ENCODE measurements at places on chromosomes 2 and 18. TPM values are rescaled to one million over a fixed set of nuclear protein-coding genes. Genes with fewer than 3 reads are reported as not detected.

NEU4 gene
- total RNA-seq = 36.9 TPM

NGEF gene
- 25.6 TPM for total RNA-seq

GKN1 gene
- not detected for total RNA-seq

NT5C1B gene
- total RNA-seq = not detected

C2orf80 gene
- not detected for total RNA-seq

LRRTM4 gene
- 0.32 TPM for total RNA-seq

NEB gene
- total RNA-seq = 0.89 TPM

TAF1B gene
- total RNA-seq = 13.0 TPM

DNA sequence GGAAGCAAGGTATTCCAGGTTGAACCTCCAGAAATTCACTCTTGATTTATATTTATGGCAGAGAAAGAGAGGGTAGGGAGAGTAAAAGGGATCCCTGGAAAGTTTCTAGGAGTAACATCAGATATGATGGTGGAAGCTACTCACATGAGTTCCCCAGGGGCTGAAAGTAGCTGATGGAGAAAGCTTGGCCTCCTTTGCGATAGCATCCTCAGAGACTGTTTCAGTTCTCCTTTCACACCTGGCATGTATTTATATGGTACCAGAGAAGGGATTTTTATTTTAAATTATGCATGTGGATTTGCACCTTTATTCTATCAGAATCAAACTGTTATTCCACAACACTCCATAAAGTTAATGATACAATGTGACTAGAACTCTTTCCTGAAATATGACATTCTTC lies 126.3 kb upstream of the OSR1 start:
- H3K27me3 ChIP-seq = no peaks in the 10 kb centered on the region
- DNase-seq = no peak
- H3K4me1 ChIP-seq = no peaks in the 10 kb centered on the region
- H3K4me3 ChIP-seq = no peak overlapping the region
- no peaks in the 10 kb centered on the region for H3K36me3 ChIP-seq
- H3K27ac ChIP-seq = no peak overlapping the region

DNA sequence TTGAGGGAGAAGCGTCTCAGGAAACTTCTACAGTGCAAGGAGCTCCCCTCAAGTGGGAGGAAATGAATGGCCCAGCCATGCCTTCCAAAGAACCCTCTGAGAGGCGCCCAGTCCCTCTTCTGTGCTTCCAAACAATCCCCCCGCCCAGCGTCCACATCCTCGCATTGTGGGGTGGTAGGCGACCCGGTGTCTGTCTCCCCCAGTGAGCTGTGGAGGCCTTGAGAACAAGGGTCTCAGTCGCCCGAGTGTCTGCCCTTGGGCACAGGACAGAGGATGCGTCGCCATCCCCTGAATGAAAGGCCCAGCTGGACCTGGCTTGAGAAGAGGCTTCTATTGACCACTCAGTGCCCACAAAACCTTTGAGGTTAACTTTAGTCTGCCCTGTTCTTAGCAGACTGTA lies 29.7 kb downstream of the INPP5D start:
- H3K27ac ChIP-seq = no peak overlapping the region
- no peak overlapping the region for H3K4me3 ChIP-seq
- H3K4me1 ChIP-seq = no peaks in the 10 kb centered on the region

DNA sequence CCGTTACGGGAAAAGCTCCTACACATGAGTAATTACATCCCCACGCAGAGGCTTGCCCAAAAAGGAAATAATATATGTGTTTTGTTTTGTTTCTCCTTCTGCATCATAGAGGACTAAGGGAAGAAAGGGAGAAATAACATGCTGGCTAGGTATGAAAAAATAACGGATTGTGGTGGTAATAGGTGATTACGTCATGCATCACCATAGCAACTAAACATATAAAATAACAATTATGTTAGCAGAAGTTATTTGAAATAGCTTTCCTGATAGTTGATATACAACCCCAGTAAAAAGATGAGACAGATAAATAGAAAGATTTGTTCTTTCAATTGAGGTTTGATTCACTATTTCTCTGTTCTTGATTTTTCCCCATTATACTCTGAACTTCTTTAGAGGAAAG lies 518.0 kb downstream of the ZNF516 start:
- H3K36me3 ChIP-seq = no peaks in the 10 kb centered on the region
- H3K4me1 ChIP-seq = no peaks in the 10 kb centered on the region
- no peaks in the 10 kb centered on the region for H3K27me3 ChIP-seq
- H3K27ac ChIP-seq = no peak overlapping the region
- DNase-seq = no peak
- no peak overlapping the region for H3K4me3 ChIP-seq

GRCh38 chr18:35348001-35348400 lies 3.8 kb upstream of the ZNF24 start:
- H3K27ac ChIP-seq = no peak overlapping the region
- no peaks in the 10 kb centered on the region for H3K27me3 ChIP-seq
- H3K36me3 ChIP-seq = no peaks in the 10 kb centered on the region

GRCh38 chr18:26208977-26209376 lies 17.3 kb upstream of the TAF4B start:
- no peaks in the 10 kb centered on the region for H3K27me3 ChIP-seq
- H3K4me3 ChIP-seq = no peak overlapping the region
- DNase-seq = no peak
- H3K36me3 ChIP-seq = no peaks in the 10 kb centered on the region
- no peak overlapping the region for H3K27ac ChIP-seq
- no peaks in the 10 kb centered on the region for H3K4me1 ChIP-seq

GRCh38 chr18:78659748-78660147 lies 319.9 kb upstream of the SALL3 start:
- no peaks in the 10 kb centered on the region for H3K4me1 ChIP-seq
- no peaks in the 10 kb centered on the region for H3K36me3 ChIP-seq
- H3K4me3 ChIP-seq = no peak overlapping the region
- no peak for DNase-seq
- H3K27ac ChIP-seq = no peak overlapping the region

- no peak overlapping the region for H3K4me3 ChIP-seq
- H3K27ac ChIP-seq = no peak overlapping the region
- no peaks in the 10 kb centered on the region for H3K36me3 ChIP-seq
- H3K27me3 ChIP-seq = no peaks in the 10 kb centered on the region
- peaks cover 4% of the 10 kb centered on the region for H3K4me1 ChIP-seq
These were observed 123.5 kb upstream of the HS6ST1 start for GRCh38 chr2:128442053-128442751.

- H3K36me3 ChIP-seq = no peaks in the 10 kb centered on the region
- no peaks in the 10 kb centered on the region for H3K4me1 ChIP-seq
- H3K27ac ChIP-seq = no peak overlapping the region
- no peak overlapping the region for H3K4me3 ChIP-seq
- no peaks in the 10 kb centered on the region for H3K27me3 ChIP-seq
These were observed 110.3 kb downstream of the SP3 start for GRCh38 chr2:173854840-173855239.

DNA sequence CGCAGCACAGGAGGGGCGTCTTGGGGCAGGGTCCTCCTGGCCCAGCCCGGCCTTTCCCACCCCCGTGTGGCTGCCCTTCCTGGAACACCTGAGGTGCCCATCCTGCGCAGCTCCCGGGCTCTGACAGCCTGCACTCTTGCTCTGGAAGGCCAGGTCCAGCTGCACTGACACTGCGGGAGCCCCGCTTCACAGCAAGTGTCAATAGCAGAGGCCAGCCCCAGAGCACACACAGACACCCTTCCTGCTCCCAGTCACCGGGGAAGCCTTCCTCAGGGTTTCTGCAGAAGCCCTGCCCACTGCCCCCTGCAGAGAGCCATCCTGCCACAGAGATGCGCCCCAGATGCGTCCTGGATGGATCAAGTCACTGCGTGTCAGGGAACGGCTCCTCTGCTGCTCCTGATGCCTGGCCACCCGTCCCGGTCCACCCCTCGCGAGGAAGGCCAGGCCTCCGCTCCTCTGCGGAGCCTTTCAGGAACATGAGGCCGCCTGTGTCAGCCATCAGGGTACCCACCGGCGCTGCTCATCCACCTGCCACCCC lies 519.2 kb upstream of the MYT1L start:
- DNase-seq = no peak
- no peaks in the 10 kb centered on the region for H3K36me3 ChIP-seq
- H3K27me3 ChIP-seq = no peaks in the 10 kb centered on the region
- no peaks in the 10 kb centered on the region for H3K4me1 ChIP-seq
- no peak overlapping the region for H3K4me3 ChIP-seq

DNA sequence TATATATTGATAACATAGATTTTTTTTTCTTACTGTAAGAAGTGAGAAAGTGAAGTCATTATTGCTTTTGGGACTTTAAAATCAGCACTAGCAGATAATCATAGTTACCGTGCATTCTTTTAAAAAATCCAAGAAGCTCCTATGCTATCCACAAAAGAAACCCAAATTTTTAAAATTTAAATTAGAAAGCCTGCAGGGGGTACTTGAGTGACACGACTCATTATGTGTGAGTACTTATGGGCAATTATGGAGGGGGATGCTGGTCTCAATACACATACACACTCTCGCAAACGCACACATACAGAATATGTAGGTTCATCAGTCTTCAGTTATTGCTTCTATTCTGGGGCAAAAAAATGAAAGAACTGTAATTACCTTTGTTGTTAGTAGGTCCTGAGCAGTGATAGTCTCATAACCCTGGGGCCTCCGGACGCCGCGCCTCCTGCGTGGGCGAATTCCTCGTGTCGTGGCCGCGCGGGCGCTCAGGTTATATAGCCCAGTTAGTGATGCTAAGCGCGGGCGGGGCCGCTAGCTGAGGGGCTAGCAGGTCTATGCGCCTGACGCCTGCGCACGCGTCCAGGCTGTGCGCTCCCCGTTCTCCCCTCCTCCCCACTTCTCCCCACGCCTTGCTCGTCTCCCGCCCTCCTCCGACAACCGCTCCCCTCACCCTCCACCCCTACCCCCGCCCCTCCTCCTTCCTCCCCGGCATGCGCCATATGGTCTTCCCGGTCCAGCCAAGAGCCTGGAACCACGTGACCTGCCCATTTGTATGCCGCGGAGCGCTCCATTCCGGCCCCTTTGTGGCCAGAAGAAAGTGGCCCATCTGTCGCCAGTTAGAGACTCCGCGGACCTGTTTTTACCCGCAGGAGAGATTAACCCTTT lies at the start of gene NEUROD1:
TSS of gene NEUROD1 (minus strand) at position 463 of the 882 bp plus-strand sequence. CDS start 1,657 bp downstream, outside the sequence.
- no peak within 1 kb of the TSS for H3K27ac ChIP-seq
- no peak for DNase-seq
- H3K27me3 ChIP-seq = peaks cover 72% of the 10 kb centered on the region
- H3K36me3 ChIP-seq = no peaks in the 10 kb centered on the region
- H3K4me1 ChIP-seq = no peaks in the 10 kb centered on the region

DNA sequence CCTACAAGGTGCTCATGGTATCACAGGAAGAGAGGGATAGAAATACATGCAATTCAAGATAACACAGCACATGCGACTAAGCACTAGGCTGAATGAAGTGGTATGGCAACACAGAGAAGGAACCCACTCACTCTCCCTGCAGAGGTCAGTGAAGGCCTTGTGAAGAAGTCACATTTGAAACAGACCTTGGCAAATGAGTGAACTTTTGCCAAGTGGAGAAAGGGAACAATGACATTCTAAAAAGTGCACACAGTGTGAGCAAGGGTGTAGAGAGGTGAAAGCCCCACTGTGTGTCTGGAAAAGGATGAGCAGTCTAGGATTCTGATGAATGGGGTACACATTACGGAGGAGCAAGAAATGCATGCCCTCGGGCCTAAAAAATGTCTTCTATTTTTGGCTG lies 23.3 kb downstream of the KLF7 start:
- no peaks in the 10 kb centered on the region for H3K27me3 ChIP-seq
- peak overlapping the region; percentile 59 for H3K27ac ChIP-seq
- H3K36me3 ChIP-seq = no peaks in the 10 kb centered on the region
- DNase-seq = no peak

GRCh38 chr18:3804336-3804735 lies 354.4 kb downstream of the TGIF1 start:
- H3K27me3 ChIP-seq = no peaks in the 10 kb centered on the region
- H3K4me1 ChIP-seq = no peaks in the 10 kb centered on the region
- no peak overlapping the region for H3K27ac ChIP-seq
- no peaks in the 10 kb centered on the region for H3K36me3 ChIP-seq
- no peak for DNase-seq

- peaks cover 8% of the 10 kb centered on the region for H3K4me1 ChIP-seq
- no peaks in the 10 kb centered on the region for H3K36me3 ChIP-seq
- DNase-seq = no peak
- no peaks in the 10 kb centered on the region for H3K27me3 ChIP-seq
- H3K27ac ChIP-seq = no peak overlapping the region
These were observed 27.5 kb upstream of the PRLH start for GRCh38 chr2:237538901-237539300.

DNA sequence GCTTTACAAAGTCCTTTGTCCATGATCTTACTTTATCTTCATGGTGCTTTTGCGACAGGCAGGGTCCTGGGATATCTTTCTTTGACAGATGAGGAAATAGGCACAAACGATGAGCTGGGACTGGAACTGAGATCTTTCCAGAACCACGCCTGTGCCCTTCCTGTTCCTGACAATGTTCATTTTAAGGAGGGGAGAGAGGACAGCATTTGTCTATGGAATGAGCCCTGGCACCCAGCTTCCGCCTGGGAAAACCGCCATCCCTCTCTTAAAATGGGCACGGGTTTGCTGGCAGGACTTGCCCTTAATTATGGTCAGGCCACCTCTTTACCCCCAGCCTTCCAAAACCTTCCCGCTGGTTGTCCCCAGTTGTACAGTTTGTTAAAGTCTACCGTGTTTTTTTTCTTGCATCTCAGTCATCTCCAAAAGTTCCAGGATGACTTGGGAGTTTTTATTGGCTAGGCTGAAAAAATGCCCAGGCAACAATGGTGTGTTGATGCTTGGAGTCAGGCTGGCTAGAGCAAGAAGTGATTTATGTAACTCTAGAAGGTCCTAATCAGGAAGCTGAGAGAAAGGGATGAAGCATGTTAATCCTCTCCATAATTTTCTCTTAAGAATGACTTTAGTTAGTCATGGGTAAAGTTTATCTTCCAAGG lies 264.9 kb upstream of the EPAS1 start:
- no peaks in the 10 kb centered on the region for H3K4me1 ChIP-seq
- no peak for DNase-seq
- H3K36me3 ChIP-seq = no peaks in the 10 kb centered on the region
- no peak overlapping the region for H3K4me3 ChIP-seq
- no peak overlapping the region for H3K27ac ChIP-seq

GRCh38 chr2:32937602-32938448 lies 8.9 kb upstream of the LTBP1 start:
- H3K36me3 ChIP-seq = no peaks in the 10 kb centered on the region
- no peaks in the 10 kb centered on the region for H3K4me1 ChIP-seq
- no peaks in the 10 kb centered on the region for H3K27me3 ChIP-seq

- H3K4me1 ChIP-seq = no peaks in the 10 kb centered on the region
- H3K27me3 ChIP-seq = no peaks in the 10 kb centered on the region
- H3K4me3 ChIP-seq = no peak overlapping the region
- H3K36me3 ChIP-seq = no peaks in the 10 kb centered on the region
- DNase-seq = no peak
These were observed 485.6 kb downstream of the SOX11 start for GRCh38 chr2:6177811-6178210.

GRCh38 chr2:162202203-162202602 lies 41.0 kb downstream of the FAP start:
- DNase-seq = no peak
- H3K4me3 ChIP-seq = no peak overlapping the region
- no peaks in the 10 kb centered on the region for H3K36me3 ChIP-seq
- H3K27me3 ChIP-seq = no peaks in the 10 kb centered on the region

All from colonic mucosa (tissue), 4 donors.